ENCODE measurements at places on chromosomes 11 and 22.

GRCh38 chr11:102599642-102600261 is 25.4 kb downstream of the MMP20 start:
- peak overlapping the region; percentile 92 for H3K27ac ChIP-seq
- H3K27me3 ChIP-seq = no peaks in the 10 kb centered on the region
- no peak overlapping the region for H3K4me3 ChIP-seq
- peaks cover 12% of the 10 kb centered on the region for H3K36me3 ChIP-seq
- peak; percentile 97 for DNase-seq

DNA sequence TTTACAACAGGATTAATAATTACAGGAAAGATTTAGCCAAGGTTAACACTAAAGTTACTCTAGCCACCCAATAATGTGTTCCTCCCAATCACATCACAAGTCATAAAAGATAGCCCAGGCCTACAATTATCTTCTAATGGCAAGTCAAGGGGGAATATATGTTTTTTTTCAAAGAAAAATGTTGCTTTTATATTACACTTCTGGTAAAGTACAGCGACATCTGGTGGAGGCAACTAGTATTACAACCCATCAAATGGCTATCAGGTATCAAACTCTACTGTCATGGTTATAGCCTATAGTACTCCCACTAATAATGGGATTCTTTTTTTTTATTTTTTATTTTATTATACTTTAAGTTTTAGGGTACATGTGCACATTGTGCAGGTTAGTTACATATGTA is 71.8 kb downstream of the XRRA1 start:
- no peaks in the 10 kb centered on the region for H3K27me3 ChIP-seq
- H3K36me3 ChIP-seq = no peaks in the 10 kb centered on the region
- no peaks in the 10 kb centered on the region for H3K4me1 ChIP-seq
- DNase-seq = peak; percentile 15

GRCh38 chr22:35978889-35979288 is 49.7 kb downstream of the RBFOX2 start:
- DNase-seq = no peak
- H3K4me1 ChIP-seq = no peaks in the 10 kb centered on the region
- no peaks in the 10 kb centered on the region for H3K27me3 ChIP-seq
- no peaks in the 10 kb centered on the region for H3K36me3 ChIP-seq
- no peak overlapping the region for H3K27ac ChIP-seq

DNA sequence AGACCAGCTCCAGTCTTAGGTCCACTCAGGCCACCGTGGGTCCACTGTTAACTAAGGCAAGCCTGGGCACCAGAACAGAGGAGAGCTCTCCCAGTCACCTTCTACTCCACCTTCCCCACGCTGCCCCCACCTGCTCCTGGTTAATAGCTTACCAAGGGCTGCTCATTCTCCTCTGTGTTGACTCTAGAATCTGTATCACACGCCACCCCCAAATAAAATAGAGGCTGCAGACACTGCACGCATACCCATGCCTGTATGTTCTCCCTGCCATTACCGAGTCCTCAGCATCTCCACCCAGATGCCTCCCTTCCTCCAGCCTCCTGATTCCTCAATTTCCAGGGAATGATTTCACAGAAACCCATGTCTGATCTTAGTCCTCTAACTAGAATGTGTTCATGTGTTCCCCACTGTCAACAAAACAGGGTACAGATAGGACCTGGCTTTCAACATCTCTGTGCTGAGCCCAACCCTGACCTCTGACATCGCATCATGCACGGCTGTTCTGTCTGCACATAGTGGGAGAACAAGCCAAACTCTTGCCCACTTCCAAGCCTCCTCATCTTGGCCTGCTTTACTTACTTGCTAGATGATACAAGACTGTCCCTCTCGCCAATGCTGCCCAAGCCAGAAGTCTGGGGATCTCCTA is 49.8 kb downstream of the SMCO4 start:
- H3K27me3 ChIP-seq = no peaks in the 10 kb centered on the region
- H3K4me1 ChIP-seq = peaks cover under 1% of the 10 kb centered on the region

DNA sequence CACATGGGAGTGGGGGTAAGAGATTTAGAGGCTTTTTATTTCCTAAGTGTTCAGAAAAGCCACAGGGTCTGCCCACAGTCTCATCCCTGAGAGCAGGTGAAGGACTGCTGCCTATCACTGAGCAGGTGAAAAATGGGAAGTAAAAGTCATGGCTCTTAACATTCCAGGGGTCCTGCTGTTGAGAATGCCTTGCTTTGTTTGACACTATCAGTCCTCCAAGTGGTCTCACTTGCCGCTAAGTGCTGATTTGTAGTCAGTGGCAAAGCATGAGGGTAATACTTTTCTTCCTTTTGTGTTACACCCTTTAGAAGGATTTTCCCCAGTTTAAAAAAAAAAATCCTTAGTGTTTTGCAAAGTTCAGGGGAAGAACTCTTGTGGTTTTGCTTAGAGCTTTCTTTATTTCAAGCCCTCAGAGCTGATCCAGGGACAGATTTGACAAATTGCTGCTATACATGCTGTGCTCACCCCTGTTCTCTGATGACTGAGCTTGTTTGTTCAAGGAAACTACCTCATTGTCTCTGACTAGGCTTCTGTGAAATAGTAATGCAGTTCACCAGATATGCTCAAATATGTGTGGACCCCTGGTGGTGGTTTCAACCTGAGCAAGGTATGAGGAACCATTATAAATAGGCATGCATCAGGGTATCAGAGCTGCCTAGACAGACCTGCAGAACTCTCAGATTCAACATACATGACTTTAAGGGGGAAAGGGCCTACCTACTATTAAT is 141.0 kb downstream of the ARHGAP42 start:
- 0 out of 2 replicates have a peak overlapping the region, but pooled peaks have one; percentile 0 for H3K27ac ChIP-seq
- peaks cover 43% of the 10 kb centered on the region for H3K4me1 ChIP-seq
- no peak overlapping the region for H3K4me3 ChIP-seq
- H3K36me3 ChIP-seq = no peaks in the 10 kb centered on the region
- H3K27me3 ChIP-seq = no peaks in the 10 kb centered on the region

GRCh38 chr22:26660961-26661578 is 3.7 kb downstream of the MIAT start:
- H3K27ac ChIP-seq = no peak overlapping the region
- H3K36me3 ChIP-seq = no peaks in the 10 kb centered on the region
- H3K4me1 ChIP-seq = peaks cover 25% of the 10 kb centered on the region
- DNase-seq = no peak

- no peaks in the 10 kb centered on the region for H3K4me1 ChIP-seq
- peaks cover 11% of the 10 kb centered on the region for H3K27me3 ChIP-seq
- no peak overlapping the region for H3K4me3 ChIP-seq
- DNase-seq = no peak
Measured at GRCh38 chr11:134761926-134762247, 349.8 kb upstream of the B3GAT1 start.

DNA sequence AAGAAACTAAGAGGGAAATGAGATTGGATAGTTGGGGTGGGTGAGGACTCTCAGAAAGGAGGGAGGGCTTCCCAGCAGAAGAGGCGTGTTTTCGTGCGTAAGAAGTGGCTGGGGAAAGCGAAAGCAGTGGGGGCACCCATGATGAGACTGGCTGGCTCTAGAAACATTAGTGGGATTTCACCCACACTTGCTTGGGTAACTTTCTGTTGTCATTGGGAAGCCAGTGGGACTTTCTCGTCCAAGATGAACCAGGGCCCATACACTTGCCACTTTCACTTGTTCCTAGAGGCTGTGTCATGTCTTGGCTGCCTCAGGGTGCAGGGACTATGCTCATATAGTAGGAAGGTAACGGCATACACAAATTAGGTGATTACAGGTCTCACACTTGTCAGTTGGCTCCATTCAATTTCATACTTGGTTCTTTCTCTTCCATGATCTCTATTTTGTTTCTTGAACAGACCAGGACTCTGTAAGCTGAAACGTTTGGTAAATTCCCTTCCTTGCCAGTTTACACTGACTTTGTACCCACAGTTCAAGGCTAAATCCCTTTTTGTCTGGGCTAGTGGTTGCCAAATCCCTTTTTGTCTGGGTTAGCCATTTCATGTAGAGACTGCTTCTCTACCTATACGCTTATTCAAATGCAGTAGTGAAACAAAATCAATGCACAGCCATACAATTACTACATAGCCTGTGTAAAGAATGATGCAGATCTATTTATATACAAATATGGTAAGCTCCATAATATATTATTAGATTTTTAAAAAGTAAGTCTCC is 42.0 kb upstream of the CXCR5 start:
- no peaks in the 10 kb centered on the region for H3K27me3 ChIP-seq
- H3K4me1 ChIP-seq = peaks cover 44% of the 10 kb centered on the region
- H3K27ac ChIP-seq = no peak overlapping the region

- H3K27ac ChIP-seq = no peak overlapping the region
- no peak for DNase-seq
- no peaks in the 10 kb centered on the region for H3K4me1 ChIP-seq
- H3K27me3 ChIP-seq = peaks cover 17% of the 10 kb centered on the region
- no peaks in the 10 kb centered on the region for H3K36me3 ChIP-seq
- no peak overlapping the region for H3K4me3 ChIP-seq
Measured at GRCh38 chr11:111179184-111179910, 66.2 kb upstream of the POU2AF2 start.

GRCh38 chr22:17830043-17830961 is 56.0 kb upstream of the BID start:
- no peaks in the 10 kb centered on the region for H3K4me1 ChIP-seq
- H3K27me3 ChIP-seq = no peaks in the 10 kb centered on the region
- H3K4me3 ChIP-seq = no peak overlapping the region
- DNase-seq = peak; percentile 52
- H3K27ac ChIP-seq = no peak overlapping the region

DNA sequence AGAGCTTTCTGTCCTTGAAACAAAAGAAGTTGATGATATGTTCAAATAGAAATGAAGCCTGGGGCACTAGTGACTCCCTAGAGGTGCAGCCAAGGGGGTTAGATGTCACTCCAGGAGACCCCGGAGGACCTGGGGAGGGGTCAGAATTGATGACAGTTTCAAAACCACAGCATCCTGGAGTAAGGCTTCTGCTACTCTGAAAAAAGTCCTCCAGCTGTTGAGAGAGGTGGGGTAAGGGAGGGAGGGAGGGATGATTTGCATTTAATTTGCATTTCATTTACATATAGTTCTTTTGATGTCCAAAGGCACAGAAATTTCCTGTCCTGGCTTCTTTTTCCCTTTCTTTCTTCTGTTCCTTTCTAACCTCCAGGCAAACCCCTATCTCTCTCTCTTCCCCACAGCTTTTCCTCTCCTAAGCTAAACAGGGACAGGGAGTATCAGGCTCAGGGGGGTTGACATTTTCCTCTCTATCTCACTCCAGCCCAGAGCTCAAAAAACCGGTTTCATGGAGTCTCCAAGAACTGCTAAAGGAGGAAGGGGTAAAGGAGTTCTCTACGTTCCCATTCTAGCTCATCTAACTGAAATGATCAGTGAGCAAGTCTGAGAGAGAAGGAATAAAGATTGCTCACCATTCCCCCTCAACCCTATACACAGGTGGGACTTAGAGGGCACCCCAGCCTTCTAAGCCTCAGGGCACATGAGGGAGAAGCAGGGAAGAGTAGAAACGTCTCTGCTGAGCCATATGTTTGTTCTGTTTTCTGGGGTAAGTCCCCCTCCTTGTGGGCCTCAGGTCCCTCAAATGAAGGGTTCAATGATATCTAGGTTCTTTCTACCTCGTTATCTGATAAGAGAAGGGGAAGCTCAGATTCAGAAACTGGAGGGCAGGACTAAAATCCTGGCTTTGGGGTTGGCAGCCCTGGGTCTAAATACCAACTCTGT is 3.5 kb upstream of the POU2F3 start:
- no peaks in the 10 kb centered on the region for H3K27me3 ChIP-seq
- H3K36me3 ChIP-seq = no peaks in the 10 kb centered on the region
- no peak overlapping the region for H3K4me3 ChIP-seq
- DNase-seq = peak; percentile 37
- no peaks in the 10 kb centered on the region for H3K4me1 ChIP-seq
- H3K27ac ChIP-seq = no peak overlapping the region

DNA sequence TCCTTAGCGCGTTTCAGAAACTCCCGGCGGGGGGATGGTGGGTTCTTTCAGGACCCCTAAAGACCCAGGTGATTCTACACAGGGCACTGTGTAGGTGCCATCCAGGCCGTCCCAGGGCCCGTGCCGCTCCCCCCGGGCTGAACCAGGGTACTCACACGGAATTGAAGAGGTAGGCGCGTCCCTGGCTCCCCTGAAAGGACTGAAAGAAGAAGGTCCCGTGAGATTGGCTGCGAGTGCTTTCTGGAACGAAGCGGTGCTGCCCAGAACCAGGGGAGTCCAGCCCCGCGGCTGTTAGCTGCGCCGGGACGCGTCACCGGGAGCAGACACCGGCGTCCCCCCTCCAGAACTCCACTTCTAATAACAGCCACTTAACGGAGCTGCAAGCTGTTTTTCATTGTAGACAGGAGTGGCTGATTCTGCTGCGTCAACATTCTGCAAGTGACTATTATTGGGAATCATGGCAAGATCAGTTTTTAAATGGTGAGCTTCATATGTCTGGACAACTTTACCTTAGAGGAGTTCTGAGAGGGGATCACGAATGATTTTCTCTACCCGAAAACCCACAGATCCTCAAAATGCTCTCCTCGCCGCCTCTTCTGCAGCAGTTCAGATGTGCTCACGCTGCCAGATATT is 31.8 kb downstream of the YPEL1 start:
- no peaks in the 10 kb centered on the region for H3K36me3 ChIP-seq
- no peak overlapping the region for H3K4me3 ChIP-seq
- H3K27ac ChIP-seq = no peak overlapping the region

GRCh38 chr11:77086521-77087472 is 15.8 kb upstream of the OMP start:
- no peaks in the 10 kb centered on the region for H3K36me3 ChIP-seq
- H3K27ac ChIP-seq = no peak overlapping the region
- no peak for DNase-seq
- H3K27me3 ChIP-seq = no peaks in the 10 kb centered on the region
- no peak overlapping the region for H3K4me3 ChIP-seq
- peaks cover 11% of the 10 kb centered on the region for H3K4me1 ChIP-seq

- DNase-seq = no peak
- no peak overlapping the region for H3K4me3 ChIP-seq
- H3K36me3 ChIP-seq = no peaks in the 10 kb centered on the region
- no peaks in the 10 kb centered on the region for H3K4me1 ChIP-seq
- no peaks in the 10 kb centered on the region for H3K27me3 ChIP-seq
Measured at GRCh38 chr22:30747493-30747892, 52.8 kb downstream of the OSBP2 start.

DNA sequence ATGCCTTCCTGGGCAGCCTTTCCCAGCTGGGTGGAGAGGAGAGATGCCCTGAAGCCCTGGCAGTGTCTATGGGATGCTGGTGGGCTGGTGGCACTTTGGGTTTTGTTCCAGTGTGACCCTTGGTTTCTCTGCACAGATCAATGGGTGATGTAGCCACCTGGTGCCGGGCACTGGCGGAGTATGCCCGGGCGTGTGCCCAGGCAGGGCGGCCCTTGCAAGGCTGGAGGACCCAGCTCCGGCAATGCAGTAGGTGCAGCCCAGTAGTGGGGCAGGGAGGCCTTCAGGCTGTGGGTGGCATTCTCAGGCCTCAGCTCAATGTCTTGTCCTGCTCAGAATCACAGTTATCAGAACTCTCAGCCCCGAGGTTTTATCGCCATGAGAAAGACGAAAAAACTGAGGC is 11.9 kb downstream of the OTOG start:
- no peak for DNase-seq
- no peak overlapping the region for H3K27ac ChIP-seq
- no peak overlapping the region for H3K4me3 ChIP-seq
- no peaks in the 10 kb centered on the region for H3K36me3 ChIP-seq
- no peaks in the 10 kb centered on the region for H3K27me3 ChIP-seq

GRCh38 chr11:105622016-105622415 is 12.1 kb downstream of the GRIA4 start:
- H3K27ac ChIP-seq = no peak overlapping the region
- peaks cover 3% of the 10 kb centered on the region for H3K4me1 ChIP-seq
- no peaks in the 10 kb centered on the region for H3K36me3 ChIP-seq
- H3K27me3 ChIP-seq = no peaks in the 10 kb centered on the region
- no peak for DNase-seq

GRCh38 chr11:65016705-65017104 is 2.7 kb downstream of the ARL2 start:
- H3K4me3 ChIP-seq = no peak overlapping the region
- no peak for DNase-seq
- peak overlapping the region; percentile 3 for H3K27ac ChIP-seq
- no peaks in the 10 kb centered on the region for H3K36me3 ChIP-seq
- H3K27me3 ChIP-seq = no peaks in the 10 kb centered on the region

Measured in HCT116 (cell line).